Stimulated activated CD8-positive, alpha-beta memory T cell treated with anti-CD3 and anti-CD28 coated beads, Interleukin-4, amount 100 ng/mL, for 4 hours (primary cell): ENCODE measurements at places on chromosomes 4 and X.

DNA sequence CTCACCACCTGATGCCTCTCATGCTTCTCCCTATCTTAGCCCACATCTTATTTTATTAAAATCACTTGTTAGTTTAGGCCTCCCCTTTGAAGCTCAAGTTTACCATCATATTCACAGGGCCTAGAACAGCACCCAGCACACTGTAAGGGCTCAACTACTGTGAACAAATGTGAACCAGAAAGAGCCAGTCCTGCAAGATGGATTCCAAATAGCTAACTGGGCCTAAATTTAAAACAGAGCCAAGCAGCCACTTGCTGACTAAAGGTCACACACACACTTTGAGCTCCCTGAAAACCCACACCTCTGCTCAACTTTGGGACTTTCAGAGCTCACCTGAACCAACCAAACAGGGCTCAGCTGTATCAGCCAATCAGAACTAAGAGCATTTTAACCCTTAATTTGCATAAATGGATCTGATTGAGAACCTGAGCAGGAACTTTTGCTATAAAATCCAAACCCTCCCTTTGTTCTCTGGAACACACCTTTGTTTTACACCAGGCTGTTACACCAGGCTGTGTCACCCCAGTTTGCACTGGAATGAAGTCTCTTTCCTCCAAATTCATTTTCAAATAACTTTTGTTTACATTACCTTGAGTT is 62.1 kb upstream of the EXOC1L start:
- DNase-seq = no peak

DNA sequence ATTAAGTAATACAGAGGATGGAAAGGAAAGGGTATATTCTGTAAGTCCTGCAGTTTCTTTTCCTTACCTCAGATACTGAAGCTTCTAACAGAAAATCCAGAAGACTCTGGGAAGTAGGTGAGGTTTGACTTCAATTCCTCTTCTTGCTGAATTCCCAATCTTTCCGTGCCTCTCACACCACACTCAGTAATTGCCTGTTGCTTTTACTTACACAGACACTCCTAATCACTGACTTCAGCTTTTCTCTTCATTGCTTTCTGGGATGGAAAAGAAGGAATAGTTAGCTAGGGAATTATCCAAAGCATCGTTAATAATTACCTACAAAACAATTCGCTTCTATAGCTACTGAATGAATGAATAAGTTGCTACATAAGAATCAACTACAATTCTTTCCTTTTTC is 163.6 kb downstream of the FBXO8 start:
- no peak for DNase-seq

- no peak for DNase-seq
Observed at GRCh38 chr4:52961666-52962412, 99.7 kb downstream of the RASL11B start.

- no peak for DNase-seq
Observed at GRCh38 chr4:76765473-76766183, 132.3 kb downstream of the SOWAHB start.

DNA sequence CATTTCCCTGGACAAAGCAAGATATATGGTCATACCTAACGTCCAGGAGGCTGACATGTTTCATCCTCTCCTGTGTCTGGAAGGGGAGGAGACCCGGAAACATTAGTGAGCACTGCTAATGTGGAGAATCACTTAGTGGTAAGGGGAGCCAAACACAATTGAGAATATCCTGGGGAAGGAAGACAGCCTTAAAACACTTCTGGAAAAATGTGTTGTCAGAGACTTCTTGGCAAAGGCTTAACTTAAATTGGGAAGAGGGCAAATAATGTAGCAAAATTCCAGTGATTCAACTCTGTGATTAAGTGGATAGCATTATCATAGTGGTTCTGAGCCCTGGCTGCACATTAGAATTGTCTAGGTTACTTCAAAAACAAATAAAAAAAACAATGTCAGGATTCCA is 39.5 kb downstream of the SPARCL1 start:
- no peak for DNase-seq

GRCh38 chr4:92864096-92864495 is 560.3 kb downstream of the GRID2 start:
- no peak for DNase-seq

DNA sequence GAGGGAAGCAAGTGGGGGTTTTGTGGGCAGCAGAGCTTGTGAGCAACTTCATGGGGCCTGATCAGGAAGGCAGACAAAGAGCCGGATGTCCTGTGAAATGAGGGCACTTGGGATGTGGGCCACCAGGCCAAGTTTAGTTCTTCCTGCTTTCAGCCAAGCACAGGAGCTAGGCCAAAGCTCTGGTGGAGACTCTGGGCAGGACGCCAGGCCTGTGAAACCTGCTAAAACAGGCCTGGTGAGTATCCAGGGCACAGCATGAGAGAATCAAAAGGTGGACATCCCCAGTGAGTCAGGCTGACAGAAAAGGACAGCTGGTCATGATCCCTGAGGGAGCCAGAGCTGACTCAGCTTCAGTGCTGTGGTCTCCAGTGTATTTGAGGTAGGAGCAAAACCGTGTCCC is 95.7 kb downstream of the NPNT start:
- no peak for DNase-seq

- DNase-seq = no peak
Observed at GRCh38 chr4:83109480-83110222, 4.9 kb downstream of the PLAC8 start.

- no peak for DNase-seq
Observed at GRCh38 chr4:88003261-88003660, 4.2 kb upstream of the PKD2 start.
